COLO829 (cell line): ENCODE measurements at places on chromosomes 12 and 14.

GRCh38 chr14:50830044-50830931 lies 674 bp downstream of the NIN start:
- no peak for DNase-seq

- peak; percentile 82 for DNase-seq
Observed at GRCh38 chr12:107091989-107092641, 1.2 kb downstream of the CRY1 start.

DNA sequence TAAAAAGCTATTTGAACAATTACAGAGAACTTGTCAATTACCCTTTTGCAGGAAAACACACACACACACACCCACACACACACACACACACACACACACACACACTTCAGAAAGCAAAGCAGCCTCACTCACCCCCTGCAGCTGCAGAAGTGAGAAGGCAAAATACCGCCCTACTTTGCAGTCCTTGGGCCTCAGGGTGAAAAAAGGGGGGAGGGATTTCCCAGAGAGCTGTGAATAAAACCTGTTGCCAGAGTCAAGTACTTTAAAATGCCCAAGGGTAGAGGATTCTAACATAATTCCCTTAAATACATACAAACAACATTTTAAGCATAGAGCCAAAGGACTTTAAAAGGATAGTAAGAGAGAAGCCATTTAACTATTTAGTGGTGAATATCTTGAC lies 285.9 kb downstream of the MDGA2 start:
- DNase-seq: no peak

GRCh38 chr14:95808371-95808770 lies 68.3 kb upstream of the TUNAR start:
- DNase-seq: no peak

- DNase-seq: no peak
Observed at GRCh38 chr14:100350276-100350926, 27.3 kb downstream of the SLC25A47 start.

- DNase-seq: no peak
Observed at GRCh38 chr12:57936513-57936883, 4.9 kb upstream of the ATP23 start.

DNA sequence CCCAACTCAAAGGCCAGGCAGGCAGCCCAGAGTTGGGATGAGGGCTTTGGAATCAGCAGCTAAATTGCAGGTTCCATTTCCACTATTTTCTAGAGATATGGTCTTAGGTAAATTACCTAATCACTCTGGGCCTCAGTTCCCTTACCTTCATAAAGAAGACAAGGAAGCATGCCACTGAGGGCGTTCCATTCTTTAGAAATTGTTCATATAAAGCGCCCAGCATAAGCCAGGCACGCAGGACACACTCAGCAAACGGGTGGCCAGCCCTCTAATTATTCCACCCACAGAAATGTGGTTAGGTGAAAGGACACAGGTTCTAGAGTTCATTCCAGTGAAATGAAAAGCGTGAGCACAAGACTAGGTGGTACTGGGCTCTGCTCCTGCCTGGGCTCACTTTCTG lies 87.9 kb upstream of the BCL11B start:
- no peak for DNase-seq

DNA sequence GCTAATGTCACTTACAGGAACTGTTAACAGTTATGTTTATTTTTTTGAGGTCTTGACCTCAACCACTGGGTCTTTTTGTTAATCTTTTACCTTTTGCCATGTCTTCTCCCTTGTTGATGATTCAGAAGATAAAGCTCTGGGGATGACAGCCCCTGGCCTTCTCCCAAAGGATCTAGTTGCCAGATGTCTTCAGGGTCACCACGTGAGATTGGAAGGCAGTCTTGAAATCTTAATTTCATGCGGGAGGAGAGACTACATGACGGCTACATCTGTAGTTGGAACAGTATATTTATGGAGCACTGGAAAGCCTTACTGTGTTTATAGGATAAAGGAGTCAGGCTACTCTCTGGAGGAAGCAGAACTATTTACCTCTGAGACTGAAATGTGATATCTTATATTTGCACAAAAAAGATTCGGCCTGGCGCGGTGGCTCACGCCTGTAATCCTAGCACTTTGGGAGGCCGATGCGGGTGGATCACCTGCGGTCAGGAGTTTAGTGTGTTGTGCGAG lies 5.6 kb downstream of the MLEC start:
- DNase-seq: no peak

DNA sequence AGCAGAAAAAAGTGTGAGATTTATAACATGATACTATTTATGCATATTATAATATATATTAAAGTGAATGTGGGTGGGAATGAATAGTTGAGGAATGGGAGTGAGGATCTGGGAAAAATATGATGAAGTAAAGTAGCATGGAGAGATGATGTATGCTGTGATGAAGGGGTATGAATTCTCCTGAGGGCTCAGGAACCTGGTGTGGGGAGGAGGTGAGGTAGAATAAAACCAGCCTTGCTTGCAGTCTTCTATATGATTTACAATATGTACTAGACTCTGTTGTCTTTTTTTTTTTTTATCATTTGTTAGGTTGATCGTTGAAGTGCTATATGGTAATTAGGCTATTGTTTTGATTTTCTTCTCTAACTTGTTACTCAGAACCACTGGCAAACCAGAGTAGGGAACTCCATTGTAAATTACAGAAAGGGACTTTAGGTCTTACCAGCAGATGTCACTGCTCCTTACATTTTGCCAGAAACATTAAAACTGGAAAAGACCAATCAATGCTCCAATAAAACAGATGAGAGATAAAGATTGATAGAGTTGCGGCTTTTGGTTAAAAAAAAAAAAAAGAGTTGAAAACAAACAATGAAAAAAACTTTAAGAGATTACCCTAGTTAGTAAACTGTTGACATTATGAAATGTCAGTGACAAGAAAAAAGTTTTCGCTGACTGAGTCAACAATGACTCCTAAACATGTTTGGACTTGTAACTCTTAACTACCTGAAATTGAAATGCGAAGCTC lies 39.9 kb downstream of the ATL1 start:
- peak; percentile 18 for DNase-seq

DNA sequence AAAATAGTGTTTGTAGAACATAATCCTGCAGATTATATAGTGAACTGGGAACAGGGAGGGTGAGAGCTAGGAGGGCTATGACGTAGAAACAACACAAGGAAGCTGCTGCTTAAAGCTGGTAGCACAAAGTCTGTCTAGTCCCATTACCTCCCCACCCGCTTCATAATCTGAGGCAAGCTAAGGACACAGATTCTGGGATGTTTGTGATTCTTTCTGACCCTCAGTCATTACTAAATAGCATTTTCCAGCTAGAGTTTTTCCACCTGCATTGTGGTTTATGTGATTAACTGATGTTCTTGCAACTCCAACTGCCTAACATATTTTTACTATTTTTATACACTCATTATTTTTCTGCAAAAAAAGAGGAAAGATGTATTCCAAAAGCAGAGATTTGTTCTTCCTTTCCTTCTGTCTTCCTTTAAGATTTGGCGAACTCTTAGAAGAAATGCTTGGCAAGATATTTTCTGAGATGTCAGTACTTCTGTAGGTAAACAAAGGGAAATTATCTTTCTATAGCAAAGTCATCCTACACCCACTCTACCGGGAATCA lies 293.2 kb upstream of the FAR2 start:
- DNase-seq: no peak
